ENCODE measurements at places on chromosomes 7 and 10.

DNA sequence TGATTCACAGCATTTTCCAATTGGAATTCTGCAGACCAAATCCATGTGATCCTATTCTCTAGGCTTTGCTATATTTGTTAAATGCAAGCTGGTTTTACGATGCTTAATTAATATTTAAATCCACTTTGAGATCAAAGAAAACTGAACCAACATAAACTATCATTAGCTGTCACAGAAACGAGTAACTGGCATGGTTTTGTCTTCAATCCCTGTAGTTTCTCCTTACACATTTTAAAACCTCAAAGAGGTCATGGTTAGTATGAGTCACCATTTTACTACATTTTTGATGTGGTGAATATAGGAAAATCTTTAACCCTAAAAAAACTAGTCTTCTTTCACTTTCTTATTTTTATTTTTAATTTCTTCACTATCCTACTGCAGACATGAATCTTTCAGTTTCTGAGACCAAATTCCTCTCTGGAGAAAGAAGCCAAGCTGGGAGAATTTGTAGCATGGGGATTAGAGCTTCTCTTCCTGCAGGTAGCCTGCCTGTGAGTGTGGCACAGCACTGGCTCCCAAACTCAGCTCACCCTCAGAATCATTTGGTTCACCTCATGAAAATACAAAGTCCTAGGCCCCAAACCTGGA lies 8.7 kb upstream of the LIPM start:
- no peak for DNase-seq

- no peak for DNase-seq
These were observed 190.7 kb upstream of the CHRM2 start for GRCh38 chr7:136677471-136678365.

DNA sequence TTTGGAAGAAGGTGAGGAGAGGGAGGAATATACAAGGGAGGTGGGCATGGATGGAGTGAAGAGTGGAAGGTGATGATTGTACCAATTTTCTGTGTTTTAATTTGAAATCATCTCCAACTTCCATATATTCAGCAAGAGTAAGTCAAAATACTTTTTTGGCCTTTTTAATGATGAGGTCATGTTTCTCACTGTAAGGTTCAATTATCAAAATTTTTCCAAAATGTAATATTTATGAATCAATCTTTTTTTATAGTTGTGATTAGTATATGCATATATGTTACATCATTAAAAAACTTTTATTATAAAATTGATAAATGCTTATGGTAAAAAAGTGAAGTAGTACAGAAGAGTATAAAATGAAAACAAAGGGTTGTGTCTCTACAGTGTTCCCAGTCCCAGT lies 40.7 kb downstream of the PRKAR2B start:
- no peak for DNase-seq

DNA sequence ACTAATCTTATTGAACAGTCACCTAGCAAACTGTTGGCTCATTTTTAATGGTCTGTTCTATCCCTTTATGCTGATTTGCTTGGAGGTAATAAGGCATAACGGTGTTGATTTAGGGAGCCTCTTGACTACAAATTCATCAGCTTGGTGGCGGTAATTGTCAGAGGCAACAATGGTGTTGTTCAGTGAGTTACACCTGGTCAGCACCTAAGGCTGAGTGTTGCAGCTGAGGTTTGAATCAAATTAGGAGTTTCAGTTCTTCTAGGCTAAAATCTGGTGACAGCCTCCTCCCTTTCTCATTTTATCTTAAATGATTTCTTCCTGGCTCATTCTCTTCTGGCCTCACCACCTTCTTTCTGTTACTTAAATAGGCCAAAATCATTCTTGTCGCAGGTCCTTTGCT lies 42.3 kb upstream of the SP8 start:
- no peak for DNase-seq

DNA sequence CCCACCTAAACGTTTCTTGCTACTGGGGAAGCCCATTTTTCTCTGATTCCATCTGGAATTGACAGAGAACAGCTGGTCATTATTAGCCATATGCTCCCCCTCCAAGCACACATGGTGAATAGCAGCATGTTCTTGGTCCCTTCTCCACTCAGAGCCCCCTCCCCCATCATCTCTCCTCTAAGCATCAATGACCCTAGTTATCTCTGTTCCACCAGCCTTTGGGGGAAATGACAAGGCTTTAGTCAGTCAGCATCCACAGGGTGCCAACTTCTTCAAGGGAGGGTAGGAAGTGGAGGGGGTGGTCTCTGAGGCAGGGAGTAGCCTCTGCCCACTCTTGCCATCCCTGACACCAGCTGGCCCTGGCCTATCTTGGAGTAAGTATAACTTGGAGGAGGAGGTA lies 163.1 kb downstream of the UBE2H start:
- no peak for DNase-seq

DNA sequence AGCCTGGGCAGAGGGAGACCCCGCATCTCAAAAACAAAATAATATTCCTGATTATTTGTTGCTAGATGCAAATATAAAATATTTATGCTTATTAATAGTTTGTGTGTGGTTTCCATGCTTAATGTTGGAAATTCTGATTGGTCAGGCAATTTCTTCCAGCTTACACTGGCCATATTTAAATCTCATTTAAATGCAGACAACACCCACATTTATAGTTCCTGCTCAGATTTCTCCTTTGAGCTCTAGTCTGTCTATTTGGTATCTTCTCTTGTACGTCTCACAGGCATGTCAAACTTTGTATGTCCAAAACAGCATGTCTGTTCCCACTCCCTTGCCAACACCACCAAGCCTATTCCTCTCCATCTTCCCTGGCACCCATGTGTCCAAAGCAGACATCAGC lies 52.5 kb downstream of the FKBP9 start:
- no peak for DNase-seq

DNA sequence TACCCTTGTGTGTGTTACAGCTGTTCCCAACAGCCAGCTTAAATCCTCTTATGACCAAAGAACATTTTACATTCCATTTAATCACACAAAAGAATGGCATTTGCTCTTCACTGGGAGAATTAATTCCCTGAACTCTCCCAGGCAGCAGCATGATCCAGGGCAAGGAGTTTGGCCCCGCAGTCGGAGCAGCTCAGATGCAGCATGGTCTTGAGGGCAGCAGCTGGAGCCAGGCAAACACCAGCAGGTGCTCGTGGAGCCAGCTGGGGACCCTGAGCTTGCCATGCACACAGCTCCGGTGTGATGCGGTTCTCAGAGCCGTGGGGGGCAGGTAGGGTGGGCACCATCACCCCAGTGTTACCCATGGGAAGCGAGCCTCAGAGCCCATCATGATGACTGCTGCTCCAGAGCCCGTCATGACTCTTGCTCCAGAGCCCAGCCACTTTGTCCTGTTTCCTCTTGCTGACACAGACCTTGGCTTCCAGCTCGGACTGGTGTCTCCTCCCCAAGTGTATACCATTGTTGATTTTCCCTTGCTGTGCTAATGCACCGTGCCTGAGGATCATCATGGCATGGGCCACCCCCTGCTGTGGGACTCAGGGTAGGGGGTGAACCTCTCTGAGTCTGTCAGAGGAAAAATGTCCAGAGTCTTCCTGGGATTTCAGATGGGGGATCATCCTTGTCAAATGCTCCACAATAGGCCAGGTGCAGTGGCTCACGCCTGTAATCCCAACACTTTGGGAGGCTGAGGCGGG lies 75.8 kb downstream of the ZRANB1 start:
- DNase-seq, result no peak

DNA sequence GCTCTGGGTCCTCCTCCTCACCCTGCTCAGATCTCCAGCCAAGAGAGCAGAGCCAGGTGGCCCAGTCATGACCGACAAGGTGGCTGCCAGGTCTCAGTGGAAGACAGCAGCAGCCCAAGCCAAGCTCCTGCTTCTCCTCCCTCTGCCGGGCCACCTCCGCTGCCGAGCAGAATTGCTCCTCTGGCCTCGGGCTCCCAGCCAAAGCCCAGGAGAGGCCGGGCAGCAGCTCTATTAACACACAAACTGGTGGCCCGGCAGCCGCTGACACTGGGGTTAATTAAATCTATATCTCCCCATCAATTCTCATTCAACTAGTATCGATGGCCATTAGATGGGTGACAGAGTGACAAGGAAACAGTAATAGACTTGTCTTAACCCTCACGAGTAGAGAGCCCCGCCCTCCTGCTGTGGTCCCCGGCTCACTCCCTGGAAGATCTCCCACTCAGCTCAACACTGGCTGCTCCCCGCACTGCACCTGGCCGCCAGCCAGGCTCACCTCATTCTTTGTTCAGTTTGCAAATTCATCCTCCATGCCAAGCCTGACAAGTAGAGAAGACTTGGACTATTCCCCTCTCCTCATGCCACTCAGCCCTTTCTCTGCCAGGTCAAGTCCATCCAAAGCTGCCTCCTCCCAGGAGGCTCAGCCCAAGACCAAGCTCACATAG lies 74.1 kb upstream of the UNC5B start:
- peak; percentile 19 for DNase-seq

- no peak for DNase-seq
These were observed 26.1 kb downstream of the PRLHR start for GRCh38 chr10:118569241-118569881.

DNA sequence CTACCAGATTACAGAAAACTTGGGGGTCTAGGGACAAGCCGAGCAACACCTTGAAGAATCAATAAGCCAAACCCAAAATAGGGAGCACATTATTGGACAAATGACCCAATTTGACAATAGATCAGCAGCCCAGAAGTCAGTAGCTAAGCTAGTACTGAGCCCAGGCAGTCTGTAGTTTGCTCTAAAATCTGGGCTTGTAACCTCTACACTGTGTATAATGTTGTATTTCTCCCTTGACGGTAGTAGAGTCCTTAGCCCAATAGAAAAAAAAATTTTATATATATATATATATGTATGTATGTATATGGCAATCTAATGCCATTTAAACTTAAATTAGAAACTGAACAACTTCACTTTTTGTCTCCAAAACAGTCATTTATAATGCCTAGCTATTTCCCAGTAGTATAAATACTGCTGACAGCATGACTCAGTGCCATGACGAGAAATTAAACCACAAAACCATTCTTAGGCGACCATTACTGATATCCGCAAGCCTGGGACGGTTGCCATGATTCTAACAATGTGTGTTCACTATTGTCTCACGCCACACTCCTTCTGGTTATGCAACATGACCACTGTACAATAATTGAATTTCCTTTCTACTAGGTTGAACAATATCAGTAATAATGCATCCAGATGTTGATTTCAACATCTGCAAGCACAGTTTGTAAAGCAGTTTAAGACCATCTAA lies 110.5 kb downstream of the IPMK start:
- no peak for DNase-seq

DNA sequence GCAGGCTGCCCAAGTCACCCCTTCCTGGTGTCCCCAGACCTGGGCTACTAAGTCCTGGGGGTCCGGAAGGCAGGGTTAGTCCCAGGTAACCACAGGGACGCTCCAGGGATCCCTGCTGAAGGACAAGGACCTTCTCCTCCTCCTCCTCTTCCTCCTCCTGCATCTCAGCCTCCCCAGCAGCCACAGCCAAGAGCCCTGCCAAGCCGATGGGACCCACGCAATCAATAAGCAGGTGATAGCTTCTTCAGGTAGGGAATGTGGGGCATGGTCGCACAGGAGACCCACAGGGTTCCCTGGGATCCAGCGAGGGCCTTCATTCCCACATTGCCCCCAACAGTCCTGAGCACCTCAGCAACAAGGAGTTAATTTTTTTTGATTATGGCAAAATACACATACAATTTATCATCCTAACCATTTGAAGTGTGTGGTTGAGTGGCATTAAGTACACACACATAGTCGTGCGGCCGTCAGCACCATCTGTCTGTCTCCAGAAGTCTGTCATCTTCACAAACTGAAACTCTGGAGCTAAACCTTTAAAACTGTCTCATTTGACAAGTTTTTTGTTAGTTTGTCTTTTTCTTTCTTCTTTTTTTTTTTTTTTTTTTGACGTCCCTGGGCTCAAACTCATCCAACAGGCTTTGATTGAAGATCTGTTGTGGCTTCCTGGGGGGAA lies 12.1 kb downstream of the CRYGN start:
- DNase-seq, result no peak

DNA sequence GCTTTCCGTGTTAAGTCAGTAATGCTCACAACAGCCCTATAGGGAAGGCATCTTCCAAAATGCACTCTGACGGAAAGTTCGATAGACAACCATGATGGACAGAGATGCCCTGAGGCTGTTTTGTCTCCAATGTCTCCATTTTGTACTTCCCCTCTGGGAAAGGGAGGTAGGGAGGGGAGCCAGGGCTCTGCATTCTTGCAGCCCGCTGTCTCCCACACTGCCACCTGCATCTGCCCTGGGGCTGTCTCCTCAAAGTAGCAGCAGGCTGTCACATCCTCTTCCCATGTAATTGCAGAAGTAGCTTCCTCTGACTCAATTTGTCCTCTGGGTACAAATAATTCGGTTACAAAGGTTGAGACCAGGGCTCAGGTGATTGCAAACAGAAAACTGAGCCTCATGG lies 131.4 kb downstream of the GPAM start:
- peak; percentile 50 for DNase-seq

DNA sequence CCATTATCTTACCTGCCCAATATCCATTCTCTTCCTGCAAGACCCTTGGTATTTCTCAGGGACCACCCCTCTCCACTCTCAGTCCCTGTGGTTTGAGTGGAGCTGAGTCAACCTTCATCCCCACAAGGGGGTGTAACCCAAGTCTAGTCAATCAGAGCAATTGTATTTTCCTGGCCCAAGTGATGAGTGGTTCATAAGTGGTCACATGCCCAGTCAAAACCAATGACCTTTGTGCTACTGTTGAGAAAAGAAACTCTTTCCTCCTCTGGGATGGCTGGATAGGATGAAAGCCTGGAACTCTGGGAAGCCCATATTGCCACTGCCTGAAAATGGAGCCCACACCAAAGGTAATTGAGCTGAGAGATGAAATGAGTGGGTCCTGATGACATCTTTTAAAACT lies 93.6 kb downstream of the SNX10 start:
- no peak for DNase-seq

DNA sequence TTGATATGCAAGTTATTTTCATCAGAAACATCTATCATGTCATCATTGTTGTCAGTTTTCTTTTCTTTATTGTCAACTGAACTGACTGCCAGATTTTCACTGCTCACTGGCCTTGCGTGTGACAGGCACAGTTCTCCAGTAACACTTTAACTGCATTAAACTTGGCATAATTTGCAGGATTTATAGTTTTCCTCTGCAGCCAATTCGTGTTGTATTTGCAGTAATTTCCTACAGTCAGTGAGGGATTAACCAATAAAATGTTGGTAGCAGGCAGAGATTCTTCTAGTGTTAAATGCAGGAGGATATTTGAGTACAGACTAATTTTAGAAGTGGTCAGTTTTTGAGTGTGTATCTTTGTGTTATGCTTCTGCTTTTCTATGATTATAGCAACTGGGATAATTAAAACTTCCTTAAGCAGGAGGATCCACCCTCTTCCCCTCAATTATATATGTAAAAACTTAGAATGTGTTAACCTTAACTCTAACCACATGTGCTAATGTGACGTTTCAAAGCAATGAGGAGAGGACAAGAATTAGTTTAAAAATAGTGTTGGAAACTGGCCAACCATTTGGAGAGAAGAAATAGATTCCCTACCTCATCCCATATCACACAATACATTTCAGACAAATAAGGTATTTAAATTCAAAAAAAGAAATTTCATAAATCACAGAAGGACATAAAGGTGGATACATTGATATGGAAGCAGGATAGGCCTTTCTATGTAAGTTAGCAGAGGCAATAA lies 365.5 kb upstream of the BMPER start:
- DNase-seq, result no peak

DNA sequence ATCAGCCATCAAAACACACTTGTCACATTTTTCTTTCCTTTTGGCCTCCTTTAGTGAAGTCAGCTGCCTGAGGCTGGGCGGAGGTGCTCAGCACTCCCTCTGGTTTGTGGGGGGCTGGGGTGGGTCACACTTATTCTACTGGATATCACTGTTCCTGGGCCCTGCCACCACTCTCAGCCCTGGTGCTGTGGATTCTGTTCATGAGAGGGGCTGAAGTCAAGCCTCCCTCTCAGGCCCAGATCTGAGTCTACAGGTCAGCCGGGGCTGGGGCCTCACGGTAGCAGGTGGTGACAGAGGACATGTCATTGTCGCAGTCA lies 180.8 kb upstream of the TNS3 start:
- DNase-seq, result no peak

Data from H9 (cell line).